Esophagus mucosa (tissue), 1 donor: ENCODE measurements at places on chromosomes 3 and 15.

DNA sequence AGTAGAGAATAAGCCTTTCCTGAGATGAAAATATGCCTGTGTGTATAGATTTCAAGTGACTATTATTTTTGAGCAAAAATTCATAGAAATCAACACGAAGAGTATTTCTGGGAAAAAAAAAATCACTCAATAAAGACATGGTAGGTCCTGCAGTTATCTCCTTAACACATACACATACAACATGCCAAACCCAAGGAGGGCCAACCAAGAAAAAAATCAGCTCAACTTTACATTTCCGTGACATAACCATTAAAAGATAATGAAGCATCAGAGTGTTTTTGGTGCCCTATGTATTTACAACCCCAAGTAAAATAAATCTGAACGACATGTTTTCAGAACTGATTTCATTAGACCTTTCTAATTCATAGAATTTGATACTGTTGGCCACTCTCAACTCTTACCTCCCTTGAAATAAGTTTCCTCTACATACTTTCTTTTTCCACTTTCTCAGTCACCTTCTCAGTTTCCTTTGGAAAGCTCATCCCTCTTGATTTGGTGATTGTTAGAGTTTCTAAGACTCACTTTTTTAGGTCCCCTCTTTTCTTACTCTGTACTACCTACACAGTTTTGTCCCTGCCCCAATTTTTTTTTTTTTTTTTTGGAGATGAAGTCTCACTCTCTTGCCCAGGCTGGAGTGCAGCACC is 162.3 kb downstream of the TBL1XR1 start:
- ATAC-seq = no peak

- no peak for ATAC-seq
These were observed 67.5 kb downstream of the CHST2 start for GRCh38 chr3:143187111-143187510.

DNA sequence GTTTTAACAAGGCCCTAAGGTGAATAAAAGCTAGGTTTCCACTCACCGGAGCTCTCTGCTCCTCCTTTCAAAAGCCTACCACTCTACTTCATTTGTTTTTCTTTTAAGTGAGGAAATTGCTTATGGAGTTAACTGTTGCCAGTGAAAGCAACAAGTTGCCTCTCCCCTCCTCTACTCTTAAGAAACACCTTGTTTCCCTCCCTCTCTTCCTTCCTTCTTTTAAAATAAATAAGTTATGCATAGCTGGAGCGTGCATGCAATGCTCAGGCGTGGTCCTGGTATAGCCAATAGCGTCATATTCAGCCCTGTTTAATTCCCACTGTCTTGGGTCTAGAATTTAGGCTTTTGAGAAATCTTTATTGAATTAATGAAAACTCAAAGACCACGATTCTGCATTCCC is 101.1 kb upstream of the IGF1R start:
- no peak for ATAC-seq

DNA sequence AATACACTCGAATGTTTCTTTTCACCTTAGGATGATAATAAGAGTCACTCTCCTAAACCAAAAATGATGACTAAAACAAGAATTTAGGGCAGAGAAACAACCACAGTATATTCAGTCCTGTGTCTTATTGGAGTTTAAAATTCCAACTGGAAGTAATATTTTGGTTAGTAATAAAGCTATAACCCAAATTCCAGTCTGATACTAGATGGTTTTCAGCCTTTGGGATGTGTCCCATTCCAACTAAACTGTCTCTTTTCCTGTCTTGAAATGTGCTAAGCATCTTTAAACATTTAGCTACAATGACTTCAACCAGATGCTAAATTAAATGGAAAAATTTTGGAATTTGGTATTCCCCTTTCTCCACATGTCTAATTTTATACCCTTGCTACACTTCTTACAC is 510.0 kb downstream of the ROBO1 start:
- no peak for ATAC-seq

- ATAC-seq = no peak
These were observed 417.1 kb downstream of the TAFA4 start for GRCh38 chr3:68515237-68515636.

GRCh38 chr3:46768061-46768460 is 50.4 kb upstream of the PRSS50 start:
- no peak for ATAC-seq

DNA sequence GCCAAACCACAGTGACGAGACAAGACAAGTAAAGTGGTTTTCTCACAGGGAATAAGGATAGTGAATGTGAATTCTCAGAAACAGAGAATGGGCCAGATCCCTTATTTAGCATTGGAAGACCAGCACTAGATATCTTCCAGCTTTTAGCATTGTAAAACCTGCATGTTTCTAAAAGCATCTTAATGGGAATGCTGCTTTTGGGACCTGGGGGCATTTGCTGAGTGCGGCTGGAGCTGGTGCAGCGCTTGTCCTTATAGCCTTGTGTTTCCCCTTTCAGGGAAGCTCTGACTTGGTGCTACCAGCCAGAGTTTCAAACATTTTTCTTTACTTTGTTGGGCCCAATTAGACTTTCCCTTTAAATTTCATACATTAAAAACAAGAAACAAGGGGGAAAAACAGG is 52.9 kb downstream of the CLSTN2 start:
- ATAC-seq = no peak

DNA sequence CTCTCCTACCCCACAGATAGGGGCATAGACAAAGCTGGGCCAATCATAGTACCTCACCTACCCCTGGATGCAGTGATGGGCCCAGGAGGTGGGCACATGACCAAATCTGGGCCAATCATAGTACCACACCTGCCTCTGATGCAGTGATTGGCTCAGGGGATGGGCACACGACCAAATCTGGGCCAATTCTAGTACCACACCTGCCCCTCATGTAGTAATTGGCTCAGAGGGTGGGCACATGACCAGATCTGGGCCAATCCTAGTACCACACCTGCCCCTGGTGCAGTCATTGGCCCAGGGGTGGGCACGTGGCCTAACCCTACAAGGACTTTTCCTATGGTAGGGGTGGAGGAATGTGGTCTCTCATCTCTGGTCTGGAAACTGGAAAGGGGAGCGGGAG is 56.9 kb upstream of the MEF2A start:
- no peak for ATAC-seq

- ATAC-seq = no peak
These were observed at the start of gene UCN2 for GRCh38 chr3:48563382-48563918. Gene UCN2, minus strand, starts transcription at chr3:48563781. Its CDS starts 657 bp downstream, at chr3:48563124.

- ATAC-seq = no peak
These were observed 155.3 kb upstream of the MBNL1 start for GRCh38 chr3:152113413-152113812.

DNA sequence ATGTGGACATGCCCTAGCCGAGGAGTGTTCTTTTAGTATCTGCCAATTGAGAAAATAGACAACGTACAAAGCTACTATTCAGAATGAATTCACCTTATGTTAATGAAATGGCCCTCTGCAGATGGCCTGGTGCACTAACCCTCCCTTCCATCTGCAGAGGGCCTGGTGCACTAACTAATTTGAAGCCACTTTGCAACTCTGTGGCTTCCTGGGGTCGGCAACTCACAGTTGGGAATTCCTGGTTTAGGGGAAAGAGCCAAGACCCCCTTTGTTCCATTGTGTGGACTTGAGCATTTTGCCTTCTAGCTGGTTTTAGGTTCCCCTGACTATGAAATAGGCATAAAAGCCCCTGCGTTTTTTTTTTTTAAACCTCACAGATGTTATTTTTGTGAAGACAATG is 204.3 kb upstream of the UBE3A start:
- ATAC-seq = no peak

DNA sequence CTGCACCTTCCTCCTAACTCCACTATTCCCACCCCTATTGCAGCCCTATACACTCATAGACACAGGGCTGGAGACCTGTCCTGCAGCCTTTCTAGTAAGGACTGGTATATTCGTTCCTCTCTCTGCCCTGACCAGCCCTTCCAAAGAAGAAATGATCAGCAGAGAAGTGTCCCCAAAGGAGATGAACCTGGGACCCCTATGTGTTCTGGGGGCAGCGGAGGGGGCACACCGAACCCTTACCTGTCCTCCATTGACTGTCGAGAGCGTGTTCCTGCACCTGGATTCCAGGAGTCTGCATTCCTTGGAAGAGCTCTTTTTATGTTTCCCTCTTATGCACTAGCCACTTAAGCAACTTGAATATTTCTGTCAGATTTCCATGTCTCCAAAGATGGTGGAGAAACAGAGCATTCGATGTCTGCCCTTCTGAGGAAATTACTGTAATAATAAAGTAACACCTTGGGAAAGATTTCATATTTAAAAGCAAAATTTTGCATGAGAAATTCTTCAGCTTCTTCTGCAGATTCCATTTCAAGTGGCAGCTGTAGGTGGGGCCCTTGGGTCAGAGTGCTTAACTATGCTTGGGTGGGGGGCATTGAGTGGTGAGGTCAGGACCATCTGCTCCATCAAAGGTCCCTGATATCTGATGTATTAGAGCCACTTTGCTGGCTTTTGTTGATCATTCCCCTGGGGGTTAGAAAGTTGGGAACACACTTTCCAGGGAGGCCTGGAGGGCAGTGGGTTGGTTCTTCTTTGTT is 6.3 kb downstream of the EPHB1 start:
- no peak for ATAC-seq

- no peak for ATAC-seq
These were observed 99.1 kb downstream of the TUSC7 start for GRCh38 chr3:116808725-116809124.

- peak; percentile 19 for ATAC-seq
These were observed 35.8 kb downstream of the PRKCD start for GRCh38 chr3:53196575-53197407.

DNA sequence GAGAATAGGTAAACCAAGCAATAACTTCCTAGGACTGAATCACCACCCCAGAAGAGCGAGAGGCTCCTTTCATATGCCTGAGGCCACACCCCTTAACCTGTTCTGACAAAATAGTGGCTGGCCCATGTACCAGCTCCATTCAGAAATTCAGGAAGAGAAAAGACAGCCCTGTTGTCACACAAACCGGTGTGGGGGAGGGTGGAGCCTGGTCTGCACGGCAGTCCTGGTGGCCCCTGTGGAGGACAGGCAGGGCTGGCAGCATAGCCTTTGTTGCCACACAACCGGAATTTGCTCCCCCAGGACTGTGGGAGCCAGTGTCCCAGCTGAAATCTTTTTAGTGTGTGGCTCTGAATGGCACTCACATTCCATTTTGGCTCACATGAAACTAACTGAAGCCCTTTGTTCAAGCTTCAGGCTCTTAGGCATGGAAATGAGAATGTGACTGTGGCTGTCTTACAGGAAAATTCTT is 23.8 kb downstream of the RLBP1 start:
- peak; percentile 96 for ATAC-seq

GRCh38 chr15:40080847-40081246 is 27.8 kb downstream of the BMF start:
- ATAC-seq = no peak
